ENCODE measurements at places on chromosomes 1 and 21. TPM values are rescaled to one million over a fixed set of nuclear protein-coding genes. Genes with fewer than 3 reads are reported as not detected.

The OLFM3 gene
- not detected for total RNA-seq

The AIRE gene
- total RNA-seq: not detected

The CACNA1S gene
- not detected for total RNA-seq

The SLC45A1 gene
- total RNA-seq: 0.83 TPM

The LCE2B gene
- total RNA-seq: not detected

The CHI3L2 gene
- 0.18 TPM for total RNA-seq

The TMEM234 gene
- 10.0 TPM for total RNA-seq

The EFNA4 gene
- total RNA-seq: 3.8 TPM

The RAP1GAP gene
- total RNA-seq: under 0.01 TPM

The ZNF648 gene
- total RNA-seq: not detected

The GBP6 gene
- total RNA-seq: not detected

The TMPRSS2 gene
- not detected for total RNA-seq

The ARHGEF10L gene
- total RNA-seq: 5.0 TPM

The TAS1R3 gene
- not detected for total RNA-seq

The RNU1-1 gene
- under 0.01 TPM for total RNA-seq

The NUDT4B gene
- 19.9 TPM for total RNA-seq

The C1orf94 gene
- not detected for total RNA-seq

The OR2T33 gene
- total RNA-seq: not detected

The ZNF697 gene
- total RNA-seq: 14.4 TPM

The CFHR4 gene
- not detected for total RNA-seq
